ENCODE measurements at places on chromosomes 12 and 14.

DNA sequence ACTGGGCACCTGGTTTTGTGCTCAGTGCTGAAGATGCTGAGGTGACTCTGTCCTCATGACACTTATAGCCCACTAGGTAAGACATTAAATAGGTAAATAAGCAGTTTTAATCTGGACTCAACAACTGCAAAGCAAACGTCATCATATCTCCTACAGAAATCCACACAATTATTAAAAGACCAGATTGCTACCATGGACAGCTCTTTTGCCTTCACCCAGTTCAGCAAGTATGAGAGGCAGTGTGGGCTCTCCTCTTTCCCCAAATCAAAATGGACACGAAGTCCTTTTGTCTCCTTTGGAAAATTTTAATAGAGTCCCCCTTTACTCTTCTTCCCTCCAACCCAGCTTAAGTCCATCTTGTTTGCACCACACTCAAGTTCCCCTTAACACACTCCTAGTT is 171.1 kb downstream of the RPAP3 start:
- DNase-seq: no peak

DNA sequence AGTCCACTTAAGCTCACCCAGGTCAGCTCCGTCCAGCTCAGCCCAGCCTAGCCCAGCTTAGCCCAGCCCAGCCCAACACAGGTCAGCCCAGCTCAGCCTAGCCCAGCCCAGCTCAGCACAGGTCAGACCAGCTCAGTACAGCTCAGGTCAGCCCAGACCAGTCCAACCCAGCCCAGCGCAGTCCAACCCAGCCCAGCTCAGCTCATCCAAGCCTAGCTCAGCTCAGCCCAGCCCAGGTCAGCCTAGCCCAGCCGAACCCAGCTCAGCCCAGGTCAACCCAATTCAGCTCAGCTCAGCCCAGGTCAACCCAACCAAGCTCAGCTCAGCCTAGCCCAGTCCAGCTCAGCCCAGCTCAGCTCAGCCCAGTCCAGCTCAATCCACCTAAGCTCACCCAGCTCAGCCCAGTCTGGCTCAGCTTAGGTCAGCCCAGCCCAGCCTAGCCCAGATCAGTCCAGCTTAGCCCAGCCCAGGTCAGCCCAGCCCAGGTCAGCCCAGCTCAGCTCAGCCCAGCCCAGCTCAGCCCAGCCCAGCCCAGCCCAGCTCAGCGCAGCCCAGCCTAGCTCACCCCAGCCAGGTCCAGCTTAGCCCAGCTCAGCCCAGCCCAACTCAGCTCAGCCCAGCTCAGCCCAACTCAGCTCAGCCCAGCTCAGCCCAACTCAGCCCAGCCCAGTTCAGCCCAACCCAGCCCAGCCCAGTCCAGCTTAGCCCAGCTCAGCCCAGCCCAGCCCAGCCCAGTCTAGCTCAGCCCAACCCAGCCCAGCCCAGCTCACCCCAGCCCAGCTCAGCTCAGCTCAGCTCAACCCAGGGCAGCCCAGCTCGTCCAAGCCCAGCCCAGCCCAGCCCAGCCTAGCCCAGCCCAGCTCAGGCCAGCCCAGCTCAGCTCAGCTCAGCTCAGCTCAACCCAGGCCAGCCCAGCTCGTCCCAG is 184.0 kb downstream of the TMEM121 start:
- DNase-seq: no peak

GRCh38 chr12:29286081-29286790 is 94.7 kb downstream of the ERGIC2 start:
- DNase-seq: no peak

GRCh38 chr12:2301531-2302461 is 249.0 kb downstream of the CACNA1C start:
- DNase-seq: no peak

DNA sequence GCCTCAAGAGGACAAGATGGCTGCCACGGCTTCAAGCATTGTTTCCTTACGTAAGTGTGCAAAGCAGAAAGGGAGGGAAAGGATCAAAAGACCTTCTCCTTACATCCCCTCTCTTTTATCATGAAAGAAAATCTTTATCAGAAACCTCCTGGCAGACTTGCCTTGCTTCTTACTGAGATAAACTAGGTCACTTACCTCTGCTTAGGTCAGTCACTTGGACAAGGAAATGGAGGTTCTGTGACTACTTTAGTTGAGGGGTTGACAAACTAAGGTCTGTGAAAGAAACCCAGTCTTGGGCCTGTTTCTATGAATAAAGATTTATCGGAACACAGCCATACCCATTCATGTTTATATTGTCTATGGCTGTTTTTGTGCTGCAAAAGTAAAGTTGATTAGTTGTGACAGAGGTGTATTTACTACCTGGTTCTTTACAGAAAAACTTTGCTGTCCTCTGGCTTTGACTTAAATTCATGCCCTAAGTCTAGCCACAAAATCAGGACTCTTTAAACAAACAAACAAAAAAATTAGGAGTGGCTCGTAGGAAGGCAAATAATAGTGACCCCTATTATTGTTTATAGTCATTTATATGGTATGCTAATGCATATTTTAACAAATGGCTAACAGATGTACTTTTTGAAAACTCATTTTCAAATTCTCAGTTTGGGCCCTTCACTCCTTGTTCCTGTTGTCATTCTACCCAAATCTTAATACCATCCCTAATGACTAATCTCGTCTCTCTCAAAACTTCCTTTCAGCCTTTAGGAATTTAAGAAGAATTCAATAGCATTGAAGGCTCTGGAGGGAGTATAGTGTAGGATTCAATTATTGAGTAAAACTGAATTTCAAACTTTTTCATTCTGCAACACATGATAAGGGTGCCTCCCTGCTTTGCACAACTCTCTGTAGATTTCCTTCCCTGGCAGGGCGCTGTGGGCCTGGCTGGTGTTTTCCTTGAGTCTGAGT is 42.0 kb upstream of the ATP2B1 start:
- no peak for DNase-seq

- peak; percentile 72 for DNase-seq
Observed at GRCh38 chr12:27824126-27824842, 44.2 kb upstream of the MANSC4 start.

DNA sequence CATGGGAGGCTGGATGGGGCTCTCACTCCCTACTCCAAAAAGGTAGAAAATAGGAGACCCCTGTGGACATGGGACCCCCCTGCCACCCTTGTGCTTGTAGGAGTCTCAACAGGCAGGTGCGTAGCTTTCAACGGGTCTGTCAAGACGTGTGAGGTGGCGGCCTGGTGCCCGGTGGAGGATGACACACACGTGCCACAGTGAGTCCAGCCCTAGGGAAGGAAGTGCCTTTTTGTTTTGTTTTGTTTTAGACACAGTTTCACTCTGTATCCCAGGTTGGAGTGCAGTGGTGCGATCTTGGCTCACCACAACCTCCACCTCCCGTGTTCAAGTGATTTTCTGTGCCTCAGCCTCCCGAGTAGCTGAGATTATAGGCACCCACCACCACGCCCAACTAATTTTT is 12.9 kb downstream of the P2RX4 start:
- no peak for DNase-seq

GRCh38 chr14:102525219-102525928 is 15.8 kb upstream of the ANKRD9 start:
- peak; percentile 33 for DNase-seq

- DNase-seq: no peak
Observed at GRCh38 chr12:10968765-10969456, 17.8 kb downstream of the TAS2R50 start.

- DNase-seq: no peak
Observed at GRCh38 chr12:28776220-28776619, 372.9 kb upstream of the FAR2 start.

DNA sequence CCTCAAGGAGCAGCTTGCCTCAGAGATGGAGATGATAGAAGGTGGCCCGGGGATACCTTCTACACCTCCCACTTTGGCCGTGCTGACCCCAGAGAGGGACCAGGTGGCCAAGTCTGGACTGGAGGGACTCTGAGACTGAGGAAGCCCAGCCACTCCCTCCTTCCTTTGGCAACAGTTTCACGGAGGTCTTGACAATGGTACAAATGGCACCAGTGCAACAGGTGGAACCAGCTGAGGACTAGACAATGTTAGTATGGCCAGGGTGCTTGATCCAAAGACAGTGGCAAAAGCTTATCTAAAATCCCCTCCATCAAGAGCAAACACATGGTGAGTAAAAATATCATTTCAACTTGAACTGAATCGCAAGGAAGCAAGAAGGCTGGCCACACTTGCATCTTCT is 117.4 kb downstream of the FOXN3 start:
- DNase-seq: no peak

- no peak for DNase-seq
Observed at GRCh38 chr14:104244221-104245011, 106.0 kb downstream of the KIF26A start.

- DNase-seq: no peak
Observed at GRCh38 chr12:91989143-91989542, 156.5 kb downstream of the BTG1 start.

GRCh38 chr14:98512501-98513251 is 759.3 kb downstream of the BCL11B start:
- DNase-seq: peak; percentile 10

DNA sequence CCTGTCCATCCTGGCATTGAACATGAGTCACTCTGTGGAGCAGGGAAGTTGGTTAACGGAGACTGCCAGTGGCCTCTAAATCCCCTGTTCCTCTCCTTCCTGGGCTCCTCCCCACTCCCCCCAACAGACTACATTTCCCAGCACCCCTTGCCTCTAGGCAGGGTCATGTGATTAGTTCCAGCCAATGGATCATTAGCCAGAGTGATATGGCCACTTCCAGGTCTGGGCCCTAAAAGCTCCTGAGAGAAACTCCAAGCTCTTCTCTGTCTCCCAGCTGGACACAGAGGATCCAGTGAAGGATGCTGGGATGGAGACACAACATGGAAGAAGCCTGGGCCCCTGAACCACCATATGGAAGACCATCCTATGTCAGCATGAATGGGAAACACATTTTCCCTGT is 54.4 kb upstream of the RFLNA start:
- peak; percentile 9 for DNase-seq

GRCh38 chr14:78975734-78976133 is 805.6 kb downstream of the NRXN3 start:
- no peak for DNase-seq

DNA sequence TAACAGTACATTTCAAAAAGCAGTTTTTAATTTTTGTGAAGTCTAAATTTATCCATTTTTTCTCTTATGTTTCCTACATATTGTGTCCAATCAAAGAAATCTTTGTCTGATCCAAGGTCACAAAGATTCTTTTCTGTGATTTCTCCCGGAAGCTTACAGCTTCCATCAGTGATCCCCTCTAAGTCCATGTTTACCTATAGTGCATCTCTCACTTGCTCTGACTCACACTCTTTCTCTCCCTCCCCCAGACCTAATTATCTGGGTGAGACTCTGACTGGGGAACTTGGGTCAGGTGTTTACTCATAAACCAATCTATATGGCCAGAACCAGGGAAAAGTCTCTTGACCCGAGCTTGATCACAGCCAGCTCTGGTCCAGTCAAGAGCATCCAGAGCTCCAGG is 224.4 kb downstream of the SPTSSA start:
- DNase-seq: no peak

DNA sequence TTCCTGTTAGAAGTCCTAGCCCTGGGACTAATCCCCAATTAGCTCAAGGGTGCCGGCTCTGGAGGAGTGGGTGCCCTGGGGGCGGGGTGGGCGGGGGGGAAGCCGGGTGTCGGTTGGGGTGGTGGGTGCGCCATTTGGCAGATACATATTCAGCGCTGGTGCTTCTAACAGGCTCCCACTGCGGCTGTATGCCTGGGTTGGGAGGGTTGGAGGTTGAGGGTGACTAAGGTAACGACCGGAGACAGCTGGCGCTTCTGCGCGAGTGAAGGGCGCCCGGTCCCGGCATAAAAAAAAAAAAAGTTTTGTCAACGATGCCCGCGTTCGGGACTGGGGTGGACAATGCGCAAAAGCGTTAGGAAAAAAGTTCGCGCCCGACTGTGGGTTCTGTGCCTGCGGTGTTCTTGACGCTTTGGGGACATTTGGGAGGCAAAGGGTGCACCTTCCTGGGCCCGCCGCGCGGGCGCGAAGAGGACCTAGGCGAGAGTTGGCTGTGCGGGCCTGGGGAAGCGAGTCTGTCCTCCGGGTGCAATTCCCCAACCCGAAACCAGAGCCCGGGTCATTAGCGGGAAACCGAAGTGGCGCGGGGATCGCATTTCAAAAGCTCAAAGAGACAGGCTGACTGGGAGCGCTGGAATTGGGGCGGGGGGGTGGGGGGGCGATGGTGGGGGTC is 19.2 kb downstream of the TBX3 start:
- no peak for DNase-seq

DNA sequence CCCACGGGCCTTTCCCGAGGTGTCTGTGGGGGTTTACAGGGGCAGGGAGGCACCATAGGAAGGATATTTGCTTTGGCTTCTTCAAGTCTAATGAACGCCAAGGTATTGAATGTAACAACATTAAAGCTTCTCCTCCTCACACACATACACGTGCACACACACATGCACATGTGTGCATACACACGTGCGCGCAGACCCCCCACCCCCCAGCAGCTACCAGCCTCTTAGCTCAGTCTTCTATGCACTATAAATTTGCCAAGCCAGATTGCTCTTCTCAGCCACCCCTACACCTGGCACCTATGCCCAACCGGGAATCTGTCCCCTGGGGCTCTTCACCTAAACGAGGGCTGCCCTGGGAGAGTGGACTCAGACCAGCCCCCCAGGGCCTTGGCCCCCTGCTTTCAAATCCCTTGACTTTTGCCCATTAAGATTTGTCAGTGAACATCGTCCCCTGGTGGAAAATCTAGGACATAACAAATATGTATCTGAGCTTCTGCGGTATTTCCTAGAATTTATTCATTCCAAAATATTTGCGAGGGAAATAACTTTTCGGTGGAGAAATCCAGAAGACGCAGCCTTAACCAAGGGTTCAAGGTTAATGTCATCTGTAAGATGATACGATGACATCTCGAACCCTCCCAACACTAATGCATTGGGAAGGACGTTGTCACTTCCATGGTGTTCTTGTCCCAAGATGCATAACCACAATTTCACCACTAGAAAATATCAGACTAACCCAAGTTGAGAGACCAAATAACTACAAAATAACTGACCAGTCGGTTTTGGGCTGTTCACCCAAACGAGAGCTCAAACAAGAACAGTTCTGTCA is 330.4 kb downstream of the MED13L start:
- DNase-seq: no peak

DNA sequence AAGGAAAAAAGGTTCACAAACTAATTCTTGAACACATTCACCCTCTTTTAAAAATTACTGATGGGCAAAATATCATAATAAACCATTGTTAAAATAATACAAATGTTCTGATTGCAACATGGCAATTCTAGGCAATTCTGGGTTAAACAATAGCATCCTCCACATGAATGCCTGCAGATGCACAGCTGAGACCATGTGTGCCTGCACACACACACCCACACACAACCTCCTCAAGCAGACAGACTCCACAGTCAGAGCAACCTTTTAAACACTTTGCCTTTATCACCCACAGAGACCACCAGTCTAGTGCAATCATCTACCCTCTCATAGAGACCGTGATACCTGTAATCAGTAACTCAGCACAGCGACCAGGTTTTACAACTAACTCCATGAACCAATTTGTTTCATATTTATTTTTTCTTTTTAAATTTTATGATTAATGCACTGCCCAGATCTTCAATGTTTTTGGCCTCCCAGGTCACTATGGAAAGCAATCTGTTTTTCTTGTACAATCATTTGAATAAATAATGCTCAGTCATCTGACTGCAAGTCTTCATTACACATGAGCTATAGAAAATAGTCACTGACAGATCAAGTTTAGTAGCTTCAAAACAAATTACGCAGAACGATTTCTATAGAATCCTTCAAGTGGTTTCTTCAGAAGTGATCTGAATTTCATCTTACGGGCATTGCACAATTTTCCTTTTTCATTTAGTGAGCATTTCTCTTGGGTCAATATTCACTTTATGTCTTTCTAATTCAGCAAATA is 105.8 kb downstream of the PRKD1 start:
- no peak for DNase-seq

All from activated CD4-positive, alpha-beta T cell treated with anti-CD3 and anti-CD28 coated beads, Interleukin-2, Interleukin-4, amounts not matched to agents 100 ng/mL and 50 ng/mL, durations not matched to agents 16 hours and 8 hours (primary cell).